ENCODE measurements at places on chromosomes 7 and 10. TPM values are rescaled to one million over a fixed set of nuclear protein-coding genes. Genes with fewer than 3 reads are reported as not detected.

- DNase-seq, result no peak
These were observed 35.1 kb downstream of the RNF32 start for GRCh38 chr7:156675721-156676120.

GRCh38 chr7:11969643-11970042 lies 137.6 kb upstream of the THSD7A start:
- DNase-seq, result no peak

GRCh38 chr10:36114141-36114540 lies 472.0 kb upstream of the FZD8 start:
- no peak for DNase-seq

DNA sequence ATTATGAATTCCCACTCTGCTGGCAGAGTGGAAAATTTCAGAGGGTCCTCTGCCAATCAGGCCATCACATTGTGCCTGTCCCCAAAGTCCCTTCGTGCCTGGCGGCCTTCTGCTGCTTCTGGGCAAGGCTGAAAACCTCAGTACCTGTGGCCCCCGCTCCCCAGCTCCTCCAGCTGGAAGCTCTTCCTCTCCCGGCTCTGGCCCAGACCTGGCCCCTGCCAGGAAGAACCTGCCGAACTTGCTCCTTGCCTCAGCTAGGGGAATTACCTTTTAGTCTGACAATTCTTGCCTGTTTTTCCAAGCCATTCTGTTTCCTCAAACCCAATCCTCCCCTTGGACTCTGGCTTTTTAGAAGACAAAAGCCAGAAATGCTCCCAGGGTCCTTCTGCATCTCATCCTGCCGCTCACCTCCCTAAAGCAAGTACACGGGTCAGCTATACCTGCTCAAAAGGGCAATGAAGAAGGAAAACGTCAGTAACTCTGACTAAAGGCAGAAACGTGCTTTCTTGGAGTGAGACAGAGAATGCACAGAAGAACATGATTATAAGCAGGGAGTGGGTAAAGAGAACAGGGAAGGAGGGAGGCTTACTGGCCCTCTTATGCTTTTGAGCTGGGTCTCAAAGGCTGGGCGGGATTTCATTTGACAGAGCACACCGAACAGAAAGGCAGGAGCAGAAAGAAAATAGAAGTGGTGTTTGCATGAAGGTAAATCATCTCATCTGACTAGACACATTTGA lies 28.1 kb upstream of the TRIL start:
- peak; percentile 2 for DNase-seq

- no peak for DNase-seq
These were observed 12.0 kb upstream of the PRKCQ start for GRCh38 chr10:6592080-6592479.

DNA sequence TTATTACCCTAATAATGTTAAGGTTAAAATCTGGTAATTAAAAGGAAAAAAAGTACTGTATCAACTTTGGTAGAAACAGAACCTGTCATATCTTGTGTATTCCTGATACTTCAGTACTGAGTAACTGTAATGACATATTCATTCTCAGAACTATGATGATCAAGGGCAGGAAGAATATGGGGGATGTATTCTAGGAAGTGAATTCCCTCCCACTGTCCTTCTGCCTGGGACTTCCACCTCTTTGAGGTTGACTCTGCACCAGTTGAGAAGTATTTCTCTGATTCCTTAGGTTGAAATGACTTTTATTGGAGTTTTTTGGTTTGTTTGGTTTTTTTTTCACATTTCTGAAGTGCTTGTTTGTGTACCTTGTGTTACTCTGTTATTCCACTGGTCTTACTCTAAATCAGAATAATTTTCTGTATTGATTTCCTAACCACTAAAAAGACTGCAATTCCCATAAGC lies 36.9 kb downstream of the WASL start:
- no peak for DNase-seq

The RADIL gene
- total RNA-seq, result not detected
